ENCODE measurements at places on chromosomes 11 and 22. TPM values are rescaled to one million over a fixed set of nuclear protein-coding genes. Genes with fewer than 3 reads are reported as not detected.

GRCh38 chr11:26878959-26879581, 114.8 kb upstream of the FIBIN start:
- ATAC-seq, result no peak

- ATAC-seq, result peak; percentile 7
Measured at GRCh38 chr11:61815790-61816735, 740 bp downstream of the FADS1 start.

DNA sequence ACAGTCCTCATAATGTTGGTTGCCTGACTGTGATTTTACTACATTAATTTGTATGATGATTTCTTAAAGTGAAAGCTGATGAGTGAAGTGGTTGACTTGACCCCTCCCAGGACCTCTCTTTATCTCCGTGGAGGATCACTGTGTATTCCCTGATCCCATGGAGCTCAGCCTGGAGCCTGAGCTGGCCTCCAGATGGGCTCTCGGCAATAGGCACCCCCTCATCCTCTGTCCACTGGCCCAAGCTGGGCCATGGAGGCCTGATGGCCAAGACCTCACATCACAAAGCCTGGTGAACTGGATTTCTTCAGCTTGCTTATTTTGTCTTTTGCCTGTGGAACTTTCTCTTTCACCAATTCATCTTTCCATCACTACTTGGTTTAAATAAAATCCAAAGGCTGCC, 75.2 kb downstream of the WNT11 start:
- ATAC-seq, result no peak

DNA sequence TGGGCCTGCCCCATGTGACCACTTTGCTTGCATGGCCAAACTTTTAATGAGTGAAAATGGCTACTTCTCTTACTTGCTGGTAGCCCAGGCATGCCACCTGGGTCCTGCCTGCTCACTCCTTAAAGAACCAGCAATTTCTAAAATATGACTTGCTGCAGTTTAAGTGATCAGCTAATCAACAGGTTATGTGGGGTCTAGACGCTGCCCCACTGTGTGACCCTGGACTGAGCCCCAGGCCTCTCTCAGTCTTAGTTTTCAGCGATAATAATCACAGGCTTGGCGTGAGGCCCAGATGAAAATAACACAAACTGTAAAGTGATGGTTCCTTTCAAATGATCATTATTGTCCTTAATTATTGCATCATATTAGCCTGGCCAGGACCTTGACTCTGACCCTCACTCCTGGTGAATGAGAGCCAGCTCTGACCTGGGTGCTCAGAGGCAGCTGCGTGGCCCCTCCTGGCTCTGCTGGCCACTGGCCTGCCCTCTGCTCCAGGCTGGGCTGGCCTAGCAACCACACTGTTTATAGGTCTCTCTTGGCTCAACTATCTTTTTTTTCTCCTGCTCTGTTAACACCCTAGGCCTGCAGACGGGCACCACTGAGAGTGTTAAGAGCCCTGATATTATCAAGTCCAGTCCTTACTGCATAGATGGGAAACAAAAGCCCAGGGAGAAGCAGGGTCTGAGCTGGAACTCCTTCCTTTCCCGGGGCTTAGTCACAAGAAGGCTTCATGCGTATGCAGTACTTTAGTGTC, 89.7 kb downstream of the RRM1 start:
- no peak for ATAC-seq

Gene HDHD5
- total RNA-seq, result 20.1 TPM

DNA sequence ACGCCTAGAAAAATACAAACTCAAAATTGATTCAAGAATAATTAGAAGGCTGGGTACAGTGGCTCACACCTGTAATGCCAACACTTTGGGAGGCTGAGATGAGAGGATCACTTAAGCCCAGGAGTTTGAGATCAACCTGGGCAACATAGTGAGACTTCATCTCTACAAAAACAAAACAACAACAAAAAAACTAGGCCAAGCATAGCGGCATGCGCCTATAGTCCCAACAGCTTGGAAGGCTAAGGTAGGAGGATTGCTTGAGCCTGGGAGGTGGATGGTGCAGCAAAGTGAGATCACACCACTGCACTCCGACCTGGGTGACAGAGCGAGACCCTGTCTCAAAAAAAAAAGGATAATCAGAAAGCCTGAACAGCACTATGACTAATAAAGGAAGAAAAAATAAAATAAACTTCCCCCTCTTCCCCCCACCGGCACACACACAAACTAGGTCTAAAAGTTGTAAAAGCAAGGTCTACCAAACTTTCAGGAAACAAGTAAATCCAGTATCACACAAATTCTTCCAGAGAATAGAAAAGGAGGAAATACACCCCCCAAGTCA, 35.8 kb downstream of the RRAS2 start:
- no peak for ATAC-seq

GRCh38 chr11:67031791-67032561, 9.0 kb downstream of the SYT12 start:
- peak; percentile 65 for ATAC-seq

DNA sequence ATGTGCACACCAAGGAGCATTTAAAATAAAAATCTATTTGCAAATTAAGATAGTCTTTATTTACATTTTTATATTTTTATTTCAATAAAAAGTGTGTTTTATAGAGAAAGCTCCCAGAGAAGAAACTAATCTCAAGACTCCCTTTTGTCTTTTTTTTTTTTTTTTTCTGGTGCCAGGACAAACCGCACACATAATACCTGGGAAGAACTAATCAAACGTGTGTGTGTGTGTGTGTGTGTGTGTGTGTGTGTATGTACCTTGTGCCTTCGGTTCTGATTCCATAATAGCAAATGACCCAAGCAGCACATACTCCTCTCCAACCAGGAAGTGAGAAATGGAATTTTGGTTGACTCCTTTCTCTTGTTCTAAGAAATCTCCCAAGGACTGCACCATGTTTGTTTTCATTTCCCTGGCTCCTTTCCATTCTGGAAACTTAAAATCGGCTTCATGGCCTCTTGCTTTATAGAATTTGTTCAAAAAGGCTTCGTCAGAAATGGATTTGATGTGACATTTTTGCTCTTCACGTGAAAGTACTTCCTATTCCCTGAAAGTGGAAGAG, 65.3 kb downstream of the ST3GAL4 start:
- ATAC-seq, result no peak

DNA sequence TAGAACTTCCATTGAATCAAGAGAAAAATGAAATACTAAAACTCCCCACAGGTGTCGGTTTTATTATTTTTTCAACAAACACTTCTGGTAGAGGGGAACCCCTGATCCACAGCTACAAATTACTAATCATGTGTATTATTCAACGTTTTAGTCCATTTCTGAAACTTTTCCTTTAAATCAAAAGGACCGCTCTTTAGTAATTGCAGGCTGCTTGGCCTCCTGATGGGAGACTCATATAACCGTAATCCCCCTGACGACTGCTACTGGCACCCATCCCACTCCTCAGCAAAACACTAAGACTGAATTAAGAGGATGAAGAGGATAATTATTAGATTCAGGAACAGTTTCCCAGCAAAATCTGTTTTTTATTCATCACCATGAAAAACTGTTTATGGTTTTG, 46.4 kb downstream of the PAX6 start:
- ATAC-seq, result no peak

DNA sequence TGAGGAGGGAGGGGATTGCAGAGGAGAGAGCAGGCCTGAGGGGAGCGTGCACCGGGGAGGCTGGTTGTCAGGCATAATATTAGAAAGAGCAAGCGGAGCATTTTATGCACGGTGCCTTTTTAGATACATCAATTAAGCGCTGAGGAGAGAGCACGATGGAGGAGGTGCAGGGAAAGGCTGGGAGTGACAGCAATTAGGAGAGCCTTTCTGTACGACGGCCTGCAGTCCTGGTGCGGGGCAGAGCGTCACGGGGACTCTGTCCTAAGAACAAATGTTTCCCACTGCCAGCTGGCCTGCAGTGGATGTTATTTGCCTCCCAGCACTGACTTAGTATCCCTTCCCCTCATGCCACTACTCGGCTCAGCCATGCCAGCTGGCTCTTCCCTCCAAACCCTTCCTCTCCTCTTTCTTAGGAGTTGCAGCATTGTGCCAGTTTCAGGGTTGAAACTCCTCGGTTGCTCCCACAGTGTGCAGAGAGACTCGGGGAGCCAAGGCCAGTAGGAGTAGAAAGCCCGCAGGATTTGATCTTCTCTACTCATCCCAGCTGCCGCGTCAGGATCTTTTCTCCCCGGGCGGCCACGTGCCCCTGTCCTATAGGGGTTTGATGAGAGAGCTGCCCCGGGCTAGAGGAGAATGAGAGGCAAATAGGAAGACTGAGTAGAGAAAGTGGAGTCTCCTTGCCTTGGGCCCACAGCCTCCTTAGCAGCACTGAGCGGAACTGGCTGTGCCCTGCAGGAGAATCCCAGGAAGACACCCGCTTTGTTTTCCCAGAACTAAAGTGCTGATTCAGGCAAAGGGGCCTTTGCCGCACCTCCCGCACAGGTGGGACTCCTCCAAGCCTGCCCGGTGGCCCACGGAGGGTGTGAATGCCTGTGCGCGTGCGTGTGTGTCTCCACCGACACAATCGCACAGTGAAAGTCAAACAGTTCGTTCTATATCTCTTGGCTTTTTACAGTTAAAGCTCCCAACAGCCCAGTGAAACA, 875.3 kb downstream of the NTM start:
- no peak for ATAC-seq

DNA sequence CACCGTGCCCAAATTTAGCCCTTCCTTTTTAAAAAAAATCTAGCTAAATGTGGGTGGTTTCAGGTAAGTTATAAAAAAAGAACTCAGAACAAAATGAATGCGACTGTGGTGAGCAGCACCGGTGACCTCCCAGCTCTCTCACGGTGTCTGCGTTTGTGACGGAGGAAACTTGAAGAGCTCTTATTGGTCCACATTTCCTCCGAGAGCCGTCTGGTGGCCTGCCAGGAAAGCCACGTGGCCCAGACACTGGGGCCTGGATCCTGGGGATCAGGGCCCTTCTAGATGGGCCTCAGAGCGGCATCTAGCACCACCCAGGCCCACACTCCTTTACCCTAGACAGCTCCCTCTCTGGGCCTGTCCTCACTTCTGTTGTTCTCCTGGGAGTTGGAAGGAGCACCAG, 39.5 kb downstream of the B3GAT1 start:
- ATAC-seq, result no peak

Gene C1QTNF5
- 2.0 TPM for total RNA-seq

Gene MPZL3
- total RNA-seq, result 20.7 TPM

Gene TYR
- total RNA-seq, result not detected

Gene PHETA2
- 5.5 TPM for total RNA-seq

Gene RFPL1
- total RNA-seq, result not detected

DNA sequence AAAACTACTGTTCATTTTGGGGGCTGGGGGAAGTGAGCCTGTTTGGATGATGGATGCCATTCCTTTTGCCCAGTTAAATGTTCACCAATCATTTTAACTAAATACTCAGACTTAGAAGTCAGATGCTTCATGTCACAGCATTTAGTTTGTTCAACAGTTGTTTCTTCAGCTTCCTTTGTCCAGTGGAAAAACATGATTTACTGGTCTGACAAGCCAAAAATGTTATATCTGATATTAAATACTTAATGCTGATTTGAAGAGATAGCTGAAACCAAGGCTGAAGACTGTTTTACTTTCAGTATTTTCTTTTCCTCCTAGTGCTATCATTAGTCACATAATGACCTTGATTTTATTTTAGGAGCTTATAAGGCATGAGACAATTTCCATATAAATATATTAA, 87.1 kb upstream of the BIRC3 start:
- no peak for ATAC-seq
